Endothelial cell (in vitro differentiated cells): ENCODE measurements at places on chromosomes 1 and 21. TPM values are rescaled to one million over a fixed set of nuclear protein-coding genes. Genes with fewer than 3 reads are reported as not detected.

The GPR37L1 gene
- not detected for total RNA-seq

The ARMH1 gene
- 4.1 TPM for total RNA-seq

The BMP8B gene
- 0.10 TPM for total RNA-seq

The SVBP gene
- 55.1 TPM for total RNA-seq

The RPE65 gene
- total RNA-seq, result not detected

The HSPA13 gene
- total RNA-seq, result 37.0 TPM

The OXCT2 gene
- total RNA-seq, result 0.36 TPM
